ENCODE measurements at places on chromosomes 6 and 20. TPM values are rescaled to one million over a fixed set of nuclear protein-coding genes. Genes with fewer than 3 reads are reported as not detected.

DNA sequence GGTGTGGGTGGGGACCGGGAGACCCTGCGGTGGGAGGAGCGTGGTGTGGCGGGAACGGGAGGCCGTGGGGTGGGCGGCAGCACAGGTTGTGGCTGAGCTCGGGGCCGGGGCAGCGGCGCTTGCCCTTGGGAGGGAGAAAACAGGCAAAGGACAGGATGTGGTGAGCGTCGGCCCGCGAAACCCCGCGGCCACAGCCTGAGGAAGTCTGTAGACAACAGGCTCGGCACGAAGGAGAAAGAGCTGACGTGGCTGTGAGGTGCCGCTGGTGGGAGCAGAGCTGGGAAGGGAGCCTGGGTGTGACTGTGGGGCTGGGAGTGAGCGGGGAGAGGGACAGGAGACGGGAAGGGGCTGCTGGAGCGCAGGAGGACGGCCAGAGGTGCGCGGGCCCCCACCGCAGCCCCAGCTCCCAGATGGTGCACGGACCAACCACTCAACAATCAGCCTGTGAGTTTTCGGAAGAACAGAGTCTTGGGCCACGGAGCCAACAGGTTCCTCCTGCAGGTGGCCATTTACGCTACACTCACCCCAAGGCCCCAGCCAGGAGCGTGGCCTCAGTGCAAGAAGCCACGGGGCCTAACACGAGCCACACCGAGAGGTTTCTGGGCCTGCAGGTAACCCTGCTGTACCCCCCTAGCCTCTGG is 202.8 kb downstream of the DLL1 start:
- DNase-seq: no peak

GRCh38 chr6:100230115-100230952 is 234.4 kb downstream of the SIM1 start:
- DNase-seq: no peak

DNA sequence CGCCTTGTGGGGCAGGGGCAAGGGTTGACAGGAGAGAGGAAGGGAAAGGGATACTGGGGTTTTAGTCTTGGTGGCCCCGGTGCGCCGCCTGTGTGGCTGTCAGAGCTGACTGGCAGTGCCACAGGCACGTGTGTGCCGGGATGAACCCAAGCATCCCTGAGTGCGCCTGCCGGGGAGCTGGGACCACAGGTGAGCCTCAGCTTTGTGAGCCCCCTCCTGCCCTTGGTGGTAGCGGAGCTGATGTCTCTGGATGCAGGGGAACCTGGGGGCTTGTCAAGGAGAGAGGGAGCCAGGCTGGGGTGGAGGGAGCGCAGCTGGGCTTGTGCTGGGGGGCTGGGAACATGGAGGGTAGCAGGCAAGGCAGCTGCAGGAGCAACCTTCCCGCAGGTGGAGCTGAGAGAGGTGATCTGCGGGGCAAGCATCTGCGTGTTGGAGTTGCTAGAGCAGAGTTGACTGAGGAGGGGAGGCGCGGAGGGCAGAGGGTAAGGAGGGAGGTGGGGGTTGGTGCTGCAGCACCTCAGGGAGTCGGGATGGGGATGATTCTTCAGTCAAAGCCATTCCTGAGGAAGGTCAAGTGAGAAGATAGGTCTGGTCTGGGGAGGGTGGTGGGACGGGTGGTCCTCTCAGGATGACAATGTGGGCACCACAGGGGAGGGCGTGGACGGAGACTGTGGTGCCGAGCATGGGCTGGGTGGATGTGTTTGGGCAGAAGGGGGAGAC is 28.1 kb downstream of the PYGB start:
- DNase-seq: no peak

GRCh38 chr20:35586751-35587425 is 28.7 kb upstream of the SPAG4 start:
- no peak for DNase-seq

GRCh38 chr6:75852721-75853120 is 103.7 kb downstream of the MYO6 start:
- no peak for DNase-seq

DNA sequence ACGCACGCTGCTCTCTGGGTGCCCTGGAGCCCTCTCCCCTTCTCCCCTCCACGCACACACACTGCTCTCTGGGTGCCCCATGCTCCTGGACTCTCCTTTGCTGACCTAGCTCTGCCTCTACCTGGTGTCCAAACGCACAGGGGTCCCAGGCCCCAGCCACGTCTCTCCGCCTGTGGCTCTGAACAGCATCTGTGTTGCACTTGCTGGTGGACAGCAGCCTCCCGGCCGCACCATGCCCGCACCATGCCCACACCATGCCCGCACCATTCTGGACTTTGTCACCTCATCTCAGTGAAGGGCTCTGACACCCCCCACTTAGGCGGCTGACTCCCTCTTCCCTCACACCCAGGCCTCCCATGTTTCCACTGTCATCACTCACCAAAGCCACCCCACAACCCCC is 21.8 kb downstream of the TCFL5 start:
- DNase-seq: no peak

DNA sequence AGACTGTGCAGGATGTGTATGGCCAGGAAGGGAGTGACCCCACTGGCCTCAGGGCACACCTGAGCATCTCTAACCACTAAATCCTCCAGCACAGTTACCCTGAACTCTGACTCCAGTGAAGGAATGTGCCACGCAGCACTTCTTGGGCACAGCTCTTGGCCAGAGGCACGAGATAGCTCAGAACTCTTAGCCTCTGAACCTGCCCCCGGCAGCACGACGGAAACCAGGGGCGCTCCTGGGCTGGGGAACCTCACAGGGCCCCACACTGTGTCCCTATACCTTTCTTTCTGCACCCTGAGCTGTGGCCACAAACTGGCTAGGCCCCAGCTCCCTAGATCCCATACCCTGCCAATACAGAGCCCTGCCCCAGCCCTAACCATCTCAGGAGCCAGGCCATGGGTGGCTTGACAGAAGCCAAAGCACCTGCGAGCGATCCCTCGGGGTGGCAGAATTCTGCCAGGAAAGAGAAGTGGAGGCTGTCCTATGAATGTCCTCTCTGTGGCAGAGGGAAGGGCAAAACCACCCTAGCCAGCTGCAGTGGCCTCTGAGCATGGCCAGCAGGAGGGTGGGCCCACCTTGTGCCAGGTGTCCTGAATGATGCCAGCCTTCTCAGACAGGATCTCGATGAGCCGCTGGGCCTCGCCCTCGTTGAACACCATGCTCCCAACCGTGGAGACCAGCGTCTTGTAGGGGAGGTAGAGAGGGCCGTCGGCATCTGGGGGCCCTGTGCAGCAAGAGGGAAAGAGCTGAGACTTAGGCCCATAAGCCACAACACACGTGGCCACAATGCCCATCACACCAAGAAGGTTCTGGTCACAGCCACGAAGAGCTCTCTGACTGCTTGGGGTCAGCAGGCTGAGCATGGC is 39.4 kb downstream of the RRBP1 start:
- DNase-seq: no peak

DNA sequence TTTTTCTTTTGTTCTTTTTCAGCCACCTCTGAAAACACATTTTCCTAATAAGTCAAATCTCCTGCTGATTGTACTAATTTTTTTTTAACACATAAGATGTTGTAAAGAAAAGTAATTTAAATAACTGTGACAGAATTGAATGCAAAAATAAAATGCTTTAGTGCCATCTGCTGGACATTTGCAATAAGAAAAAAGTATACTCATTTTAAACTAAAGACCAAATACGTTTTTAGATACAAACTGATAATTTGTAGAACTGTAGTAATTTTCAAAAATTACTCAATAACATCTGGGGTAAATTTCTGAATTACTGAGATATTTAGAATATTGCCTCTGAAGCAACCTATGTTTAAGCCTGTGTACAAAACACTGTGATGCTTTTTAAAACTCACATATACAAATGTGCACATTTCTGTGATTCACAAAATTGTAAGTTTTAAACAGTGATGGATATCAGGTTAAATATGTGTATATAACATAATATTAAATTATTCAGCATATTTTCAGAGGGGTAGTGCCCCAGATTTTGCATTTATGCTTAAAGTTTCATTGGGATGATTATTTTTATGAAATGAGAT is 198.7 kb downstream of the RIMS1 start:
- DNase-seq: no peak

DNA sequence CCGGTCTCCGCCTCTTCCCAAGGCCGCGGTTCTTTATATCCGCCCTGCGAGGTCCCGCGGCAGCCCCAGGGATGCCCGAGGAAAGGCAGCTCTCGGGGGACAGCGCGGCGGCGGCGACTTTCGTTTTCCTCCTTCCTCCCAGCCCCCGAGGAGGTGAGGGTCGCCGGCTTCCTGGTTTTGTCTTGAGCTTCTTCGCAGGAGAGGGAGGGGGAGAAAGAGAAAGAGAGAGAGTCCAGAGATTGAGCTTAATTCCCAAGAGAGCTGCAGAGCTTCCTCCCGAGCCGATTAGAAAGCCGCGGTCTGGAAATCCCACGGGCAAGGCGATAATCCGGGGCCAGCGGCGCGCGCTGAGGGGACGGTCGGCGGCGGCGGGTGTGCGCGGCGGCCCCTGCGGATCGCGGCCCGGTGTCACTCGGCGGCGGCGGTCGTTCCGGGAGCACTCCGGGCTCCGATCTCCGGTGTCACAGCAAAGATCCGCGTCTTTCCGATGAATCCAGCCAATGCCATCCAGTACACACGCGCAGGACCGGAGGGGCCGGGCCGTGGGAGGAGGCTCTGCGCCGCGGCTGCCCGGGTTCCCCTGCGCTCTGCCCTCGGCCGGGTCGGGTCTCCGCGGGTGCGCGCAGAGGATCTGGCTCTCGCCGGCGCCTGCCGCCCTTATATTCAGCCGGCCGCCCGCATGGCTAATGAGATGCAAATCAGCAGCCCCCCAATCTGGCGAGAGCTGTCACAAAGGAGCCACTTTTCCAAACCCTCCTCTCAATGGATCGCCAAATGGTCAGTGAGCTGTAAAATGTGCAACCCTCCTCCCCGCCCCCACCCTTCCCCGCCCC is at the start of gene DLL1:
TSS of gene DLL1 (minus strand) at position 783 of the 833 bp plus-strand sequence. CDS start 939 bp downstream, outside the sequence.
- no peak for DNase-seq

DNA sequence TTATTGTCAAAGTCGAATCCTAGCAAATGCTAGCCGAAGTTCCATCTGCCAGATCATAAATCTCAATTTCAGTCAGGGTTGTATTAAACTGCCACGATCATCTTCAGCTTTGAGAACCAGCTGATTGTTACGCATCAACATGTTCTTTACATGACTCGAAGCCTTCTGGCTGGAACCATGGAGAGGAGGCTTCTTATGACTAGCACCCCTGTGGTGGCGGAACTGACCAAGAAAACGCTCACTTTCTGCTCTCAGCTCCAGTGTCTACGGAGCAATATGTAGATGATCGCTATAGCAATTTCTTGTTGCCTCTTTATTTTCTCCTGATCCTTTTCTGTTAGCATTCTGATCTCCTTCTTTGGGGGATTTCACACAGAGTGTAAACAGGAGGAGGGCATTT is 479.4 kb upstream of the SLC35B3 start:
- DNase-seq: no peak

DNA sequence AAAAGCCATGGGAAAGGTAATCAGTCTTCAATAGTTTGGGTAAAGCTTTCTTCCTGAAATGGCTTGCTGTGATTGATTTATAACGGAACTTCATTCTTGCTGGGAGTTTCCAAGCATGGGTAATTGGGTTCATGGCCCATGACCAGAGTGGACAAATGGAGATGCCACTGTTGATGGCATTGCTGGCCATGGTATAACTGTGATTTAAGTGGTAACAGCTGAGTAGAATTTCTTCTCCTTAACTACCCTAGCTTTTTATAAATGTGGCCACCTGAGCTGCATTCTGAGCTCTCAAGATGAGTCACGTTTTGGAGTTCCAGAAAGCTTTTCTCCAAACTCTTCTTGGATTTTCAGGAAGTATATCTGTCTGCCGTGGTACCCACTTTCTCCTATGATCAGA is 39.9 kb upstream of the SNRPB2 start:
- no peak for DNase-seq

DNA sequence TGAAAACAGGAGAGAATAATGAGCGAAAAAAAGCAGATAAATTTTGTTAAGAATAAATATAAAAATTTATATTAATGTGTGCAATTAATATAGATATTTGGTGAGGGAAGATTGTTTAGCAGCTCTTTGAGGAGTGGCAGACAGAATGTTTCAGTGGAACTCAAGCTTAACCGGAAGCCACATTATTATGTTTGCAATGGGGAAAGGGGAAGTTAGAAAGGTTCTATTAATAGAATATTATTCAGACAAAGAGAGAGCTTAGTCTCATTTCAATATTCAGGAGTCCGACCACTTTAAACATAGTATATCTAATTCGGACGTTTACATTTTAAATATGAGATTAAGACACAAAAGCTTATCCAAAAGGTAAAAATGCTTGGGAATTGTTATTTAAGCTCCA is 81.6 kb upstream of the KHDRBS2 start:
- DNase-seq: no peak

Gene BTNL2
- not detected for total RNA-seq

All from HCT116 (cell line).